ENCODE measurements at places on chromosomes 1 and 21.

DNA sequence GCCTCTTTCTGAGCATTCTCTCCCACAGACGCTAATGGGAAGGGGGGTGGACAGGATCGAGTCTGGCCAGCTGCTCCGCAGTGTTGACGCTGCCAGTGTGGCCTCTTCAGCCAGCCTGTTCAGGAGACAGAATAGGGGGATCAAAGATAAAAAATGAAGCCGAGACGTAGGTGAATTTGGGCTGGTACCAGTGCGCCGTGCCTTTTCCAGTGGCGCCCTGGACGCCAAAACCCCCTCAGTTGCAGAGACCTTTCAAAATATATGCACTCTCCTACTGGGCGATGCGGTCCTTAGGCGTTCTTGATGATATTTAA is 1.1 kb downstream of the TTC3 start:
- no peak for DNase-seq

- DNase-seq, result no peak
These were observed 27.0 kb downstream of the ABCA4 start for GRCh38 chr1:94093996-94094395.

DNA sequence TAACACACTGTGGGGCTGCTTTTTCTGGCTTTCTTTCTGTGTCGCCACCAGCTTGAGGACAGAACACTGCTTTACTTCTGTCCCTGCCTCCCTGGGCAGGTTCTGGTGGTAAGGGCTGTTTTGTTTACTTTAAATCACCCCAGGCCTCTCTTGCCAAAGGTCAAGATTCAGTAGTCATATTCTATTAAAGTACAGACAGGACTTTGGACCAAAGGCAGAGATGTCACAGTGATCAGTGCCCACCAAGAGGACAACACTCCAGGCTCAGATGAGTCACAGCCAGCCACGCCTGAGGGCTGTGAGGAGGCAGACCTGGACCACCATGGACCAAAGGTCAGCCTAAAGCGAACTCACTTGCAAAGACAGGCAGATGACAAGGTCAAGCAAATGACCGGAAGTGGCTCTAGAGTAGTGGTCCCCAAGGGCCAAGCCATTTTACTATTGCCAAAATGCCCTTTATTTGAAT is 200.0 kb downstream of the RHOU start:
- no peak for DNase-seq

- DNase-seq, result no peak
These were observed 17.5 kb downstream of the CSDE1 start for GRCh38 chr1:114740331-114740730.

DNA sequence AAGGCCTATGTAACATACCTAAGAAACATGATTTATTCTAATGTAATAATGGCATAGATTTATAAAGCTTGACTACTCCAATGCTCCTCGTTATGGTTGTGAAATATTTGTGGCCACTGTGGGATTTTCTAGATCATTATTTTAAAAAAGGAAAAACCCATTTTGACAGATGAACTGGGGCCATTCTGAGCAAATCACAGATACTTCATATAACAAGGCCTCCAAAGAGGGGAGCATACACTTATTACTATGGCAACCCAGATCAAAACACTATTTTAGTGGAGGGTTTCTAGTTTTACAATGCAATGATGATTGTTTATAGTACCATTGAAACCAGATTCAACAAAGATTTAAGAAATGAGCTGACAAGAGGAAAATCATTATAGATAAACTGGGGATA is 346.6 kb downstream of the ZNF326 start:
- DNase-seq, result no peak

GRCh38 chr21:33566514-33566913 is 22.0 kb downstream of the DONSON start:
- no peak for DNase-seq

DNA sequence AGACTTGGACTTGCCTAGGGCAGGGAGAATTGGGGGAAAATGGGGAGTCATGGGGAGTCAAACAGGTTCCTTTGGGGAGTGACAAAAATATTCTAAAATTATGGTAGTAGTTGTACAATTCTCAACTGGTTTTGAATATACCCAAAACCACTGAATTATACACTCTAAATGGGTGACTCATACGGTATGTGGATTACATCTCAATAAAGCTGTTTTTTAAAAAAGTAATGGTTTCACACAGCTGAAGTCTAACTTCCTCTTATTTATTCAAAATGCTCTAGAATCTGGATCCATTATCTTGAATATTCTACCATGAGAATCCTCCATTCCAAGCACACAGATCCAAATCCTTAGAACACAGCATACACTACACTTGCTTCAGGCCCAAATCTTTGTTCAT is 11.1 kb downstream of the EIF4G3 start:
- DNase-seq, result no peak

DNA sequence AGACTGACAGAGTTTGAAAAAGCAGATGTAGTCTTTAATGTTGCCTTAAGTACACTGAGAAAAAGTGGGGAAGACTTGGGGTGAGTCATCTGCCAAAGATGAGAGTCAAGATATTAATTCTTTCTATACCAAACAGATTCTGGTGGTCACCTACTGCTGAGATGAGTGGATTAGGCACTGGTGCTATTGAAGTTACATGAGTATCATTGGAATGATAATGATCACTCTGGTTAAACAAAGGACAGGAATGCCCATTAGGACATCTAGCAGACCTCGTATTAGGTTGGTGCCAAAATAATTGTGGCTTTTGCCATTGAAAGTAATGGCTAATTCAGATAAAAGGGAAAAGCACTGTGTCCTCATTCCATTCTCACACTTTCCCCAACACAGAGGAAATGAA is 1588.9 kb downstream of the KCNT2 start:
- no peak for DNase-seq

GRCh38 chr1:237411621-237412020 is 369.6 kb downstream of the RYR2 start:
- no peak for DNase-seq

DNA sequence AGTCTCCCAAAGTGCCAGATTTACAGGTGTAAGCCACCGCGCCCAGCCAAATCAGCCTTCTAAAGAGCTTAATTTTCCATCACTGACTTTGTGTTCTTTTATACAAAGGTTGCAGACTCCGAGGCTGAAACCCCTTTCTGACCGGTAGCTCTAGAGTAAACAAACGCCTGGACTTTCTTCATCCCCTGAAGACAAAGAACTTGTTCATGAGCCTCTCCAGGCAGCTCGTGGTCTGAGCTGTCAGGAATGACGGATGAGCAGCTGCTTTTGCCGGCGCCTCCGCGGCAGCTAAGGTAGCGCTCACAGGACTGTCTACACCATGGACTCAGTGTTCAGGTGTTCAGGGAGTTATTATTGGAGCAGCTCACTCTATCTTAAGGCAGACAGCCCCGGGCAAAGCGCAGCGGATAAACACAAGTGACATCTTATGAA is 128.5 kb upstream of the ERRFI1 start:
- DNase-seq, result no peak

DNA sequence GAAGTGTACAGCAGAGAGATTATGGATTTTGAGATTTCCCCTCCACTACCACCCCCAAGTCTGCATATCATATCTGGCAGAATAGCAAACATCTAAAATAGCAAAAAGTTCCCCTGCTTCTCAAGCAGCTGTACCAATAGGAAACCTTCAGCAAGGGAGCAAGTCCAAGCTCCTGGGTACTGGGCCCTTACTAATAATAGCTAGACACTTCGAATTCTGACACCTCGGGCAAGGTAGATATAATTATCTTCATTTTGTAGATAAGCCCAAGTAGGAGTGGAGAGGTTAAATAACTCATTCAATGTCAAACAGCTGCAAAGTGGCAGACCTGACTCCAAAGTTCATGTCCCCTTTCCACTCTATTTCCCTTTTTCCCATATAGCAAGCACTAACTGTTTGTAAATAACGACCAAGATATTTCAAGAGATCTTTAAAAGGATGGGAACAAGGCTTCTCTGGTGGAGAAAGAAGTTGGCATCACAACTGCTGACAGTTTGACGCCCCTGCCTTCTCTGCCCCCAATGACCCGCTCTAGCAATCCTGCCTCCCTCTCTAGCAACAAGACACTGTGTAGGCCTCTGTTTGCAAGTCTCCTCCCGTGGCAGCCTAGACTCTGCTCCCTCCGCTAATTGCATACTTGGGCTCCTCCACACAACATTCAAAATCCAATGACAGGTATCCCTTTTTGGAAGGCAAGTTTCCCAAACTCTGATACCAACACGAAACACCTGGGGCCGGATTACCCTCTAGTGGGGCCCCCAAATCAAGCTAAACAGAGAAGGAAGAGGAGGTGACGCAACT is 18.7 kb upstream of the ADAR start:
- no peak for DNase-seq

DNA sequence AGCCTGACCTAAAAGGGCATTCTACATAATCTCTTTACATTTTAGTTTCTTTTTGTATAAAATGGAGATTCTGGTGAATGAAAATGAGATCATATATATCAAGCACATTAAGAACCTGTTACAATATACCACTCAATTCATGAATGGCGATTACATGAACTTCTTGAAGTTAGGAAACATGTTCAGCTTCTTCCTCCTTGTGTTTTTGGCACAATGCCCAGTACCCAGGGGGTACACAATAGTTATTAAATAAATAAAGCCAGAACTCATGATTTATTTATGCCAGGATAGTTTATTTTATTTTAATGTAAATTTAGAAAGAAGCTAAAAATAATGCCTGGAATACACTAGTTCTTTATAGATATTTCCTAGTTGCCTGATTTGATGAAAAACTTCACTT is 186.0 kb upstream of the PTGFR start:
- no peak for DNase-seq

DNA sequence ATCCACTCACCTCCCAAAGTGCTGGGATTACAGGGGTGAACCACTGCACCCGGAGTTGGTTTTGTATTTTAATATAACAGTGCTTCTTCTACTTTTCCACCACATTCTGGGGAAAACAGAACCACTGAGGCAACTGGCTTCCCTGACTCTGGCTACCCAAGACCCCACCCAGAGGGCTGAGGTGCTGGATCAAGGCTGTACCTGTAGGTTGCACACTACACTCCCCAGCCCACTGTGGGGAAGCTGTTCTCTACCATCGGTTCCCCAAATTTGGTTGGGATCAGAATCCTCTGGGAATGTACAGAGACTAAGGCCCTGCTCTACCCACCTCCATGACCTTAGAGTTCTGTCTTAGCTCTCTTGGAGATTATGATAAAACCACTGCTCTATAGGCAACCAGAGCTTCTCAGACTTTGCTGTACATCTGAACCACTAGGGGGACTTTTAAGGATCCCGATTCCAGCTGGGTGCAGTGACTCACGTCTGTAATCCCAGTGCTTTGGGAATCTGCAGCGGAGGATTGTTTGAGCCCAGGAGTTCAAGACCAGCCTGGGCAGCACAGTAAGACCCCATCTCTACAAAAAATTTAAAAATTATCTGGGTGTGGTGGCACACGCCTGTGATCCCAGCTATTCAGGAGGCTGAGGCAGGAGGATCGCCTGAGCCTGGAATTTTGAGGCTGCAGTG is 51.6 kb downstream of the GNG4 start:
- no peak for DNase-seq

DNA sequence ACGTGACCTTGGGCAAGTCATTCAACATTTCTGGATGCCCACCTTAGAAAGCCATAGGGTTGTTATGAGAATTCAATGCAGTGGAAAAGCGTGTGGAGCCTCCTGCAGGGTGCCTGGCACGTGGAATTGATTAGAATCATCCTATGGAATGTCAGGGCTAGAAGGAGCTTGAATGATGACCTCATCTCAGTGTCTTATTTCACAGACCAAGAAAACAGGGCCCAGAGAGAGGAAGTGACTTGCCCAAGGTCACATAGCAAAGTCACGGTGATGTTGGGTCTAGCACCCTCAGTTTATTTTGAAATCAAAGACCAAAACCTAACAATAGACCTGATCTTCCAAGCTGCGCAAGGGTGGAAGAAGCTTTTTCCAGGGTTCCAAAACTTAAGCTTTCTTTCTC is 6.0 kb downstream of the TRABD2B start:
- no peak for DNase-seq

DNA sequence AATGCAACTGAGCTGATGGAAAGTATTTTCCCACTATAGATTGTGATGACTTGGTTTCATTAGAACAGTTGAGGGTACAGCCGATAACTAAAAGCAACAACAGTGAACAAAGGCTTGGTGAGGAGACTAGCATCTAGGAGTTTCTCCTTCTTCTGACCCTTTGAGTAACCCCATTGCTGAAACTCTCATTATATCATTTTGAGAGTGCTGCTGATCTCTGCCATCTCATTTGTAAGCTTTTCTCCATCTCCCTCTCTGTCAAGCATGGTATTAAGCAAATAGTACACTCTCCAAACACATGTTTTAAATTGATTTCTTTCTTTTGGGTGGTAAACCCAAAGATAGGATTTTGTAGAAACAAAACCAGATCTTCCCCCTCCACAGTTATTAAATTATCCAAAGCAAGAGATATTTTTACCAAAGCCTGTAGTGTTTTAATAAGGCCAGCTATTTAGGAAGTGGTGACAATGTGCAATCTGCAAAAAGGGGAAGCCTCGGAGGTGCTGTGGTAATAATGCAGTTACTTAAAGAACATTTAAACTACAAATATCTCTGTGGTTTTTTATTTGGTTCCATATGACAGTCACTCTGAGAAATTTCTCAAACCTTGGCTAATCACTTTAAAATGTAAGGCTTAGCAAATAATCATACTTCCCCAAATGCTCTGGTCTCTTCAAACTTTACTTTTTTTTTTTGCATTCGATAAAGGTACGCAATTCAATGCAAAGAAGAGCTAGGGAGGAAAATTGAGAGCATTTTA is 287.5 kb downstream of the HLX start:
- no peak for DNase-seq

GRCh38 chr1:10967090-10967489 is 45.4 kb upstream of the TARDBP start:
- DNase-seq, result no peak

GRCh38 chr1:151196292-151196800 is 2.0 kb upstream of the PIP5K1A start:
- DNase-seq, result peak; percentile 69

GRCh38 chr1:76083189-76083588 is 8.6 kb downstream of the ST6GALNAC3 start:
- no peak for DNase-seq

- DNase-seq, result no peak
These were observed 25.0 kb downstream of the RGS4 start for GRCh38 chr1:163094182-163094581.

- DNase-seq, result no peak
These were observed 10.1 kb upstream of the EXO1 start for GRCh38 chr1:241837901-241838300.

DNA sequence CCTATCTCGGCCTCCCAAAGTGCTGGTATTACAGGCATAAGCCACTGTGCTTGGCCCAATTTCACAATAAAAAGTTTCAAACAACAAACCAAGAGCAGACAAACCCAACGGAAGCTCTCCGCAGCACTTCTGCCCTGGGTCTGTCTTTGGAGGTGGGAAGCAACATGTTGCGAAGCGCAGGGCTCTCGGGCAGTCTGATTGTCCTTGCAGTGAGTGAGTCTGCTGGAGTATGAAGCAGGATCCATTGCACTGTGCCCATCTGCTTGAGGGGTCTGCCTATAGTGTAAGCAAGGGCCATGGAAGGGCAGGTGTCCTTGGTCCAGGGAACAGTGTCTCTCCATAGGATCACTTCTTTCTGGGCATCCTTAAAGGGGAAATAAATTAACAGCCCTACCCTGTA is 14.6 kb upstream of the PARP1 start:
- no peak for DNase-seq
